Stimulated activated CD4-positive, alpha-beta T cell treated with anti-CD3 and anti-CD28 coated beads, Interleukin-12 subunit alpha, Interleukin-12 subunit beta, amount 100 ng/mL, for 4 hours (primary cell): ENCODE measurements at places on chromosomes 11 and 22.

DNA sequence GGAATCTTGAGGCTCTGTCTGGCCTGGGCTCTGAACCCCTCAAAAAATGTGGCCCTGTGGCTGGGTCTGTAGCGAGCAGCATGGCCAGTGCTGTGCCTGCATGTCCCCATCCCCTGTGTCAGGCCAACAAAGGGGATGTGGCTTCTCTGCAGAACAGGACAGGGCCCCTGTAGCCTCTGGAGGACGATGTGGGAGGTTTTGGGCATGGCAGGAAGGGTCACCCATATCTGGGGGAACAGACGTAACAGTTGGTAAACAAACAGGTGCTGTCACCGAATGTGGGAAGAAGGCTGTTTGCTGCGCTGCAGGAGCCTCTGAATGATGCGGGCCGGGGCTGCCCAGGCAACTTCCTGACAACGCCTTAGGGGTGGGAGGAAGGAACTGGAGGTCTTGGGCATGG is 35.0 kb downstream of the LRP5 start:
- DNase-seq, result no peak

DNA sequence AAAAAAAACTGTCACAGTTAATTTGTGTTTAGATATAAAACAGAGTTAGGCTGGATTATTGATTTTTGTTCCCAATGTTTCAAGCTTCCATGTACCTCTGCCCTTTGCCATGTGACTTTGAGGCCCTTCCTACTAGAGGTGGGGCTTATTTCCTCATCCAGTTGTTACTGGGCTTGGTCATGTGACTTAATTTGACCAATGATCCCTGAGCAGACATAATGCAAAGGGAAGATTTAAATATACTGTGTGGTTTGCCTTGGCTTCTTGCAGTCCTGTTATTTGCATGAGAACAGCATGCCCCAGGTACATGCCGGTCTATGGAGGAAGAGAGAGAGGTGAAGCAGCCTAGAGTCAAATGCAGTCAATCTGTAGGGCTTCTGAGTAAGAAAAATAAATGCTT is 347.0 kb downstream of the MIAT start:
- DNase-seq, result no peak

DNA sequence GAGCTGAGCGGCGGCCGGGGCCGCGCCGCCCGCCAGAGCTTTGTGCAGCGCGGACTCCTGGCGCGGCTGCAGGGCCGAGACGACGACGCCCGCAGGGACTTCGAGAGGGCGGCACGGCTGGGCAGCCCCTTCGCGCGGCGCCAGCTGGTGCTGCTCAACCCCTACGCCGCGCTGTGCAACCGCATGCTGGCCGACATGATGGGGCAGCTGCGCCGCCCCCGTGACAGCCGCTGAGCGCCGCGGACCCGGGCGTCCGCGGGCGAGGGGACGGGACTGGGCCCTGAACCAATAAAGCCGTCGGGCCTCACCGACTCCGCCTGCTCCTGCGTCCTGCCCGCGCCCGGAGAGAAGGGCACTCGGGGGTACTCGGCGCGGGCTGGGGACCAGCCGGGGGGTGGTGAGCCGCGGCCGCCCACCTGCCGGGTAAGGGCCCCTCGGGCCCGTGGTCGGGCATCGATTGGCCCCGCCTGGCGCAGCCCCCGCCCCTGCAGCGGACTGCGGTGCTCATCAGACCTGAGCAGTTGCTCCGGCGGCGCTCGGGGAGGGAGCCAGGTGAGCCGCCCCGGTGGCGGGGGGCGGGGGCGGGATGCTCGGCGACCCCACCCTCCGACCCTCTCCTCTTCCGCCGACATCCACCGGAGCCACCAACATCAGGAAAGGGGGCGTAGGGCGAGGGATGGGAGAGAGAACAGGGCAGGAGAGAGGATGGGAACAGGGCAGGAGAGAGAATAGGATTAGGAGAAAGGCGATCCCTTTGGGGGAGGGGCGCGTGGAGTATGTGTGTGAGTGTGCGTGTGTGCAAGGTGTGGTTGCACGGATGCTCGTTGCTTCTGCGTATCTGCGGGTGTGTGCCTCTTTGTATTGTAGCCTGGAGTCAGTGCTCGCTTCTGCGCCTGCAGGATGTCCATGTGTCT is at the start of gene TMEM25:
Gene TMEM25, plus strand, starts transcription at position 510 of the 914 bp plus-strand sequence. CDS start 610 bp downstream, outside the sequence.
- peak; percentile 76 for DNase-seq

DNA sequence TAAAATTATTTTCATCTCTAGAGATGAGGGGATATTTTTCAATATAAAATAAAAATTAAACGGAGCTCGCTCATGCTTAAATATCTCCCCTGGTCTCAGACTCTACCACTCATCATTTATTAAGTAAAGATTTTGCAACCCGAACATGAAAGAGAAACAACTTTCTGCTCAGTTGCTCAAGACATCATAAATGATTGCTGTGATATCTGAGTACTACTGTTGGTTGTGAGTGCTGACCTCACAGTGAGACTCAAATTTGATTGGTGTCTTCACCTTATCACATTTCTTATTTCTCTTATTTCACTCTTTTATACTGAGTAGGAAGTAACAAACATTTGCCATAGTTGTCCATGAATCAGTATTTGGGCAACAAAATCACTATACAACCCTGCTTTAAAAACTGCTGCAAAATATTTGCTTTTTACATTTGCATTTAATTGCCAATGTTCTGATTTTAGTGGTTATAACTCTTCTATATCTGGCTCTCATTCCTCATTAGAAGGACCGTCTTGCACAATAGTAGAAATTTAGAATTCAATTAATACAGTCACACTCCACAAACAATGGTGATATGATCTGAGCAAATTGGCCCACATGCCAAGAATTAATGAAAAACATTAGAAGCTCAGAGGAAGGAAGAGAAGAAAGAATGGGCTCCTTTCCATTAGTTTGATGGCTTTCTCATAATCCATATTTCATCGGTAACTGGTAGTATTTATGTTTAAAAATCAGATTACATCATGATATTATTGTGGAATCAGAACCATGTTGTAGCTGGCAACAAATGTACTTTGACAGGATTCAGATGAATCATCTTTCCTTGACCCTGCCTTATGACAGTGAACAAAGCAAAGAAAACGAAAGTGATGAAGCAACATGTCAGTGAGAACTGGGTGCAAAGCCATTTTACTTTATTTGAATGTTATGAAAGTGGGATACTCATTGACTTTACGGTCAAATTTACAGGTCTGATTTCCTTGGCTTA is 973.6 kb upstream of the TENM4 start:
- no peak for DNase-seq

DNA sequence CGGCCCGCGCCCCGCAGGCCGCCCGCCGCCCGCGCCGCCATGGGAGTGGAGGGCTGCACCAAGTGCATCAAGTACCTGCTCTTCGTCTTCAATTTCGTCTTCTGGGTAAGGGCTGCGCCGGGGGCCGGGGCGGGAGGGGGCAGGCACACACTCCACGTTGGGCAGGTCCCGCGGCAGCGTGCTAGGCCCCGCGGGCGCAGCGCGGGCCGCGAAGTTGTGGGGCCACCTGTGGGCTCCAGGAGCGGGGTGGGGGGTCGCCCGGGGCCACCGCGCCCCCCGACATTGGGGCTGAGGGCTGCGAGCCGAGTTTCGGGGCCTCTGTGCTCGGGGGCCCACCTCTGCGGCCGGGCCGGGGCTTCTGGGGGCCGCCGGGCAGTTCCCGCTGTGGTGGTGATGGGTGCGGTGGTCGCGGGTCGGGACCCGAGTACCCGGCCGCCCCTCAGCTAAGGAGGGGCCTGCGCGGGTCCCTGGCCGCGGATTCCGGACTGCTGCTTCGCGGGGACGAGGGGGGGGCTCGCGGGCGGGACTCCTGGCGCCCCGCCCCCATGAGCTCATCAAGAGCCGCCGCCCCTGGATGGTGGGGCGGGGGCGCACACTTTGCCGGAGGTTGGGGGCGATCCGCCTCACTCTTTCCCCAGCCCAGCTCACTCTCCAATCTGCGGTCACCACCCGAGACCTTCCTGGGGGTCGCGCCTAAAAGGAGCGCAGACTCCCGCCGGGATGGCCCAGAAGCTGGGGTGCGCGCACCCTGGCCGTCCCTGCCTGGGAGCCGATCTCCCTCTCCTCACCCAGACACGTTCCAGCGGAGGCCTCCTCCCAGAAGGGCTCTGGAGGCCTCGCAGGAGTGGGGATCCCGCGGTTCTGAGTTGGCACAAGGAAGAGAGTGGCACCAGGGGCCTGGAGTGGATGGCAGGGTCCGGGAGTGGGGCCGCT is 667 bp downstream of the CD81 start:
- DNase-seq, result peak; percentile 65

DNA sequence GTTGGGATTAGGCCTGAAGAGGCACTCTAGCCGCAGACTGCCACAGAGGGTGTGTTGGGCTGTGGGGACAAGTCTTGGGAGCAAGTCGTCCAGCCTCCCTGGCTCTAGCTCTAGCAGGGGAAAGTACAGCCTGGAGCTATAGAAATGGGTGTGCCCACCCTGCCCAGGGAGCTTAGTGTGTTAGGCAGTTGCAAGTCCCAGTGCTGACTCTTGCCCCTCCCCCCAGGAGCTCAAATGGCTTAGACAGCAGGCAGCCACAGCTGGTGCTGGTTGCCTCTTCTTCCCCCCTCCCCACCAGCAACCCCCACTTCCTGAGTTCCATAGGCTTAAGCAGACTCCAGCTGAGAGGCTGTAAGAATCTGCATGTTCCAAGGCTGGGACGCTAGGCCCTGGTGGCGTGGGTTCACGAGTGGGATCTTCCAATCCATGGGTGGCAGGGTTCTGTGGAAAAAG is 61.2 kb downstream of the GUCY1A2 start:
- no peak for DNase-seq

GRCh38 chr11:62008193-62008592 is 40.8 kb upstream of the FTH1 start:
- DNase-seq, result no peak

DNA sequence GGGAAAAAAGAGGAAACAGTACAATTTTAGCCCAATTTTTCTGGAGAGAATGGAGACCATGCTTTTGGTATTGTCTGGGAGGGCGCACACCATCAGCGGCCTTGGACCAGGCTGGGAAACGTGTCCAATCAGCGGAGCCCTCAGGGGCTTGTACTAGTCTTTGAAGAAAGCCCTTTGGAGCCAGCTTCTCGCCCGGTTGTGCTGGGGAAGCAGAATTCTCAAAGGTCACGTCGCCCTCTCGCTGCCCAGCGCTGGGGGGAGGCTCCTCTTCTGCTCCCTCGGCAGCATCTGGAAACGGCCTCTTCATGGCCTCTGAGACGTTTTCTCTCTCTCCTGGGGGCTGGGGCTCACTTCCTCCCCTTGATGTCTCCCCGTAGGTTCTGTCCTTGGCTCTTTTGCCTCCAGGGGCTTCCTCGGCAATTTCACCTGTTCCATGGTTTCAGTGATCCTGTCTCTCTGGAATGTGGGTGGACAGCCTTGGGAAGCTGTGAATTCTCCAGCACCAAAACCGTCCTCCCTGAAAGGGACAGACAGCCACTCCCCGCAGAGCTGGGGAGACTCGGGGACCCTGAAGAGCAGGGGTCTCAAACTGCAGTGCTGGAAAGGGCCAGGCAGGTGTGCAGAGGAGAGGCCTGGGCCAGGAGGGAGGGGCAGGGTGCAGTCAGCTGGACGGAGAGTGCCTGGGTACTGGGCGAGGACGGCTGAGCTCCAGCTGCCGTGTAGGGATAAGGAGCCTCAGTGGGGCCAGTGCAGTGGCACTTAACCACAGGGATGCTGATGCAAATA is 80.2 kb downstream of the RPS6KA4 start:
- no peak for DNase-seq

GRCh38 chr11:2574553-2575535 is 125.0 kb downstream of the KCNQ1OT1 start:
- no peak for DNase-seq

GRCh38 chr11:2104524-2105440 is 34.4 kb downstream of the IGF2 start:
- DNase-seq, result no peak

GRCh38 chr11:132427611-132428010 is 1057.2 kb downstream of the NTM start:
- DNase-seq, result no peak

GRCh38 chr11:36280531-36280930 is 8.7 kb downstream of the COMMD9 start:
- DNase-seq, result no peak

DNA sequence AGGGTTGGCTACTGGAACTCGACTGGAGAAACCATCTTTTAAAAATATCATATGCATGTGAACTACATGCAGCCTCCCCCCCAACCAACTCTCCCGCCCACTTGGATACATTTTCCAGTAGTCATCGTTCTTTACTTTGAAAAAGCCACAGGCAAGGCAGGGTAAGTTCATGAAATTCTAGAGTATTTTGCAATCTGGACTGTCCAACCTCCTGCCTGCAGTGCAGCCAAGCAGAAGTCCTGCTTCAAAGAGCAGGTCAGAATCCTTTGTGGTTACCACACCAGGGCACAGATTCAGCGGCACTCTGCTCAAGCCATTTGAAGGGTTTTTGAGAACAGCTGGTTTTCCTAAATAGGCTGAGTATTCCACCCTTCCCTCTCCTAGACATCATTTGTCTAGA is 12.1 kb downstream of the ELF5 start:
- DNase-seq, result no peak

- no peak for DNase-seq
These were observed 46.5 kb upstream of the GDPD4 start for GRCh38 chr11:77347948-77348347.

DNA sequence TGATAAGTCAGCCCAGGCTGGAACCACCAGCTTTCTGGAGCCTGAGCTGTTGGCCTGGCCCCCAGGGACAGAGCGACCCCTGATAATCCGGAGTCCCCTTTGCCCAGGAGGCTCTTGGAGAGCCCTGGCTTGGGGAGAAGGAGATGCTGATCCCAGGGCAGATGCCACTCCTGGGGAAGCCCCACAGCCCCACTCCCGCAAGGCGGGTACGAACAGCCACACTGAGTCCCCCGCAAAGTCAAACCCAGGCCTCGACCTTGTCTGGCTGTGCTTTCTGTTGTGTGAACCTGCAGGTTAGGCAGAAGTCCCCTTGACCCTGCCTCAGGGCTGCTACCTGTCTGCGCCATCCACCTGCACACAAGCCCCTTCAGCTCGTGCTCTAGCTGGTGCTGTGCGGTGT is 108.0 kb downstream of the KCNQ1OT1 start:
- no peak for DNase-seq

GRCh38 chr22:47826016-47826415 is 1063.6 kb downstream of the TBC1D22A start:
- DNase-seq, result no peak

- peak; percentile 10 for DNase-seq
These were observed 86.6 kb upstream of the ARHGAP32 start for GRCh38 chr11:129278586-129279319.

DNA sequence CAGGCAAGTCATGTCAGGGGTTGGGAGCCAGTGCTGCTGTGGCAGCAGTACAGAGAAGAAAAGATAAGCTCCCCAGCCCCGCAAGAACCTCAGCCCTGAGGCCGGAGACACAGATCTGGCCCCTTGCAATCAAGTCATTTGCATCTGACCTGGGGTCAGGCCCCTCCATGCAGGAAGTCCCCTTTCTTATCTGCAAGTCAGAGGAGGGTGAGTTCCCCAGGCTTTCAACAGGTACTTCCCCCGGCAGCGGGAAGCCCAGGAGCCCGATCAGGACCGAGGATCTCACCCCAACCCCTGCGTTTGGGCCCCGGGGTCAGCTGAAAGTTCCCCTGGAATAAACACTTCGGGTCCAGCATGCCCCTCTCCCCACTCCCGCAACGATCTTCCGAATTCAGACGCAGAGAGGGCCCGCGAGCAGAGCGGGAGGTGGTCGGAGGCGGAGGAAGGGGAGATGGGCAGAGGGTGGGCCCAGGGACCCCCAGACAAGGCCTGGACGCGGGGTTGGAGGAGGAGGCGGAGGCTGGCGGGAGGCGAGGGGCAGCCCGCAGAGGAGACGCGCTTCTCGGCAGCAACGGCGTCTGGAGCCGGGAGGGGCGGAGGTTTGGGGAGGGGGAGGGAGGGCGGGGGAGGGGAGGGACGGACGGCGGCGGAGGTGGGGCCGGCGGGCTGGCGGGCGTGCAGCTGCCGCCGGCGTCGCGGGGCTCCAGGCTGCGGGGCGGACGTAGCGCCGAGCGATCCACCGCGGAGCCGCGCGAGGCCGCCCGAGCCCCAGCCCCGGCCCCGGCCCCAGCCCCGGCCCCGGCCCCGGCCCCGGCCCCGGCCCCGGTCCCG is at the start of gene TSPAN18:
Gene TSPAN18, plus strand, starts transcription at position 680 of the 831 bp plus-strand sequence. CDS start 179,455 bp downstream, outside the sequence.
- DNase-seq, result peak; percentile 30
